ENCODE measurements at places on chromosomes 4 and X.

GRCh38 chrX:150903110-150903508 lies 4.6 kb upstream of the CD99L2 start:
- DNase-seq, result no peak

GRCh38 chr4:12852338-12853307 lies 631.5 kb downstream of the RAB28 start:
- DNase-seq, result no peak

- DNase-seq, result no peak
These were observed 41.3 kb downstream of the LRBA start for GRCh38 chr4:150973626-150974251.

GRCh38 chr4:78363031-78363570 lies 188.5 kb upstream of the ANXA3 start:
- DNase-seq, result no peak

GRCh38 chrX:68832516-68833447 lies 4.0 kb downstream of the EFNB1 start:
- DNase-seq, result no peak

DNA sequence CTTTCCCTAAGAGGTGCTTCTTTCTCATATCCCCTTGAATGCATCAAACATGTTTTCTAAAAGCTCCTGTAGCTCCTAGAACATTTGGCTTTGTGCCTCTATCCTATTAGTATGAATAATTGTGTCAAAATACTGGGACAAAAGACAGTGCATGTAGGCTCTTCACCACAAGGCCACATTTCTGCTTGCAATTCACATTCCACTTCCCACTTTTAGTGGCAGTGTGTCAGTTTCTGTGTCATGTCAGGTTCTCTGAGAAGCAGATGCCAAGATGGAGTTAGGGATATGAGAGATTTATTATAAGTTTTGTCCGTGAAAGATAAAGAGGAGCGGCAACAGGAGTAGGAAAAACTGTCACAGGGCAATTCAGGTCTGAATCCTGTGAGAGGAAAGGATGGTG lies 61.3 kb upstream of the GPRIN3 start:
- no peak for DNase-seq

GRCh38 chrX:2548711-2549423 lies 48.1 kb upstream of the DHRSX start:
- DNase-seq, result no peak

GRCh38 chr4:65242156-65242846 lies 428.0 kb downstream of the EPHA5 start:
- no peak for DNase-seq

DNA sequence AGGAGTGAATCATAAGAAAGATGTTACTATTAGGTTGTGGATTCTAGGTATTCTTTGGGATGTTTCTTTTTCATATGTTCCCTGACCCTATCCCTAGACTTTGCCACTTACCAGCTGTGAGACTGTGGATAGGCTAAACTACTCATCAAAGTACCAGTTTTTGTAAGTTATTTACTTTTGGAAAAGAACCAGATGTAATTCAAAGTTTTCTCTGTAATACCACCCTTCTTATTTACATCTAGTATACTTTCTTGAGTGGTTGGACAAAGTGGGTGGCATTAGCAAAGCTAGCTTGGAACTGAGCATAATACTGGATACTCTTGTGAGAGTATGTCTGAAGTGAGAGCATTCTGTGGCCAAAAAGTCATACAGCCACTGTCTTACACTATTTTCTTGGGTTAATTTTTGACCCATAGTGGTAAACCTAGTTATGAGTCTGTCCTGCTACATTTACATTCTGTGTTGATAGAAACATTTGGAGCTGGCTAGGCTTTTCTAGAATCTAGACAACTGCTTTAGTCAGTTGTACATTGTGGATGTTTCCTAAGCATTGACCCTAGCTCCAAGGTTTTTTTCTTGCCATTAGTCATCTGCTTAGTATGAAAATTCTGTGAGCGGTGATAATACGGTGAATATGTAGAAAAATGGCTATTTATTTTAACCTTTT lies 41.7 kb downstream of the KDM6A start:
- DNase-seq, result no peak

GRCh38 chr4:22091352-22091717 lies 142.8 kb upstream of the KCNIP4 start:
- no peak for DNase-seq

All from activated naive CD4-positive, alpha-beta T cell (primary cell).